ENCODE measurements at places on chromosomes 4 and X. TPM values are rescaled to one million over a fixed set of nuclear protein-coding genes. Genes with fewer than 3 reads are reported as not detected.

Gene PARM1
- polyA plus RNA-seq: 0.05 TPM

Gene NAP1L3
- polyA plus RNA-seq: 0.61 TPM

Gene BEND2
- not detected for polyA plus RNA-seq

Gene ANXA10
- polyA plus RNA-seq: 0.05 TPM

Gene XPNPEP2
- not detected for polyA plus RNA-seq

Gene SMIM31
- polyA plus RNA-seq: not detected

Gene GUCY1B1
- 0.08 TPM for polyA plus RNA-seq

Gene STOX2
- 1.6 TPM for polyA plus RNA-seq

Gene VEGFD
- 0.42 TPM for polyA plus RNA-seq

Gene CTAG2
- not detected for polyA plus RNA-seq

Gene ANK2
- polyA plus RNA-seq: 0.06 TPM

Gene LIMCH1
- 2.4 TPM for polyA plus RNA-seq

DNA sequence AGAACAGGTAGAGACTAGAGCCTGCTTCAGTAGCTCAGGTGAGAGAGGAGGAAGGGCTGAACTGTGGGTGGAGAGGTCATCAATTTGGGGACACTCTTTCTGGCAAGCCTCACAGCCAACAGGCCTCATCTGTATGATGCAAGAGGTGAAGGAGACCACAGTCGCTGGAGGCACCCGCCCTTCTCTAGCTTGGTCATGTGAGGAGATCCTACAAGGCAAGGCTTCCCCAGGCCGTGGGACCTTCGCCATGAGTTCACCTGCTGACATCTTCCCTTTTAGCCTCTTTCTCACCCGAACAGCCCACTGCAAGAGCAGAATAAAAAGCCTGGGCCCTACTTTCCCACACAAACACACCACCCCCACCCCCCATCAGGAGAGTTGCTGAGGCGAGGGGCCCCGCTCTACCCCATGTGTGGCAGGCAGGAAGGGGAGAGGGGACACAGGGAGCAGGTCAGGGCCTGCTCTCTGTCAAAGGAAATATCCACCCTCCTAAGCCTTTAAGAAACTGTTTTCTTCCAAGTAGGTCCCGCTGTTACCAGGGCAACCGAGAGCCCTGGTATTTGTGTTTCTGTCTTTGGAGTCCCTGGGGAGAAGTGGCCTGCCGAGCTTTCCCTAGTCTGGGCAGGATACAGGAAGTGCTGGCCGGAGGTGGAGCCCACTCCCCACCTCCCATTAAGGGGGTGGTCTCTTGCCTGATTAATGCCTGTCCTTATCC is 8.1 kb downstream of the RTL5 start:
- peaks cover 9% of the 10 kb centered on the region for H3K4me1 ChIP-seq
- no peaks in the 10 kb centered on the region for H3K36me3 ChIP-seq
- H3K27me3 ChIP-seq: peaks cover 35% of the 10 kb centered on the region
- DNase-seq: no peak
- no peak overlapping the region for H3K4me3 ChIP-seq
- H3K27ac ChIP-seq: no peak overlapping the region

GRCh38 chr4:85681921-85682320 is 207.0 kb downstream of the ARHGAP24 start:
- no peaks in the 10 kb centered on the region for H3K4me1 ChIP-seq
- no peaks in the 10 kb centered on the region for H3K36me3 ChIP-seq
- H3K27ac ChIP-seq: no peak overlapping the region
- no peak for DNase-seq
- H3K27me3 ChIP-seq: no peaks in the 10 kb centered on the region
- H3K4me3 ChIP-seq: no peak overlapping the region

DNA sequence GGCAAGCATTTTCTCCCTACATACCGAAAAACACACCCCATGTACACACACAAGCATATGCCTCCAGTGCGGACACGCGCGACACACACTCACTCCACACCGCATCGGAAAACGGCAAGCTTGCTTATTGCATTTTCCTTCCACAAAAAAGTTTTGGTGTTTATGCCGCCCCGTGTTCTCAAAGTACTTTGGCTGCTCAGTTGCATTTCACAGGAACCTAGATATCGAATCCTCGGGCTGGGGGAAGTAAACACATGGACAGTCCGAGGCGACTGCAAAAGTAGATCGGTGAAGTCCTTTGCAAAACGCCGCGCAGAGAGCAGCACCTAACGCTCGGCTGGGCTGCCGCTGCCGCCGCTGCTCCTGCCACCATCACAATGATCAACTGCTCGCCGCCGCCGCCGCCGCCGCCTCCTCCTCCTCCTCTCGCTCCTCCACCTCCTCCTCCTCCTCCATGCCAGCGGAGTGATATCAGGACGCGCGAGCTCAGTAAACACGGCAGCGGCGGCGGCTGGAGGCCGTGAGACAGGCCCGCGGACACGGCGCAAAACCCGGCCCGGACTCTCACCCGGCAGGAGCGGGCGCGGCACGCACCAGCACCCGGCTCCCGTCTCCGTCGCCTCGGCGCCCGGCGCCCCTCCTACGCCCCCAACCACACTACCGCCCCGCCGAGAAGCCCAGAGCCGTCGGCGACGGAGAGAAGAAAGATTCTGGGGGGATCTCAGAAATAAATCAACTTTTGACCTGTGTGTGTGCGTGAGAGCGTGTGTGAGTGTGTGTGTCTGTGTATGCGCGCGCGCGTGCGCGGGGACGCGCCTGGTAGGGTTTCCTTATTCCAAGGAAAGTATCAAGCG is at the start of gene MAML3:
Gene MAML3, minus strand, starts transcription at position 467 of the 854 bp plus-strand sequence. CDS start 857 bp downstream, outside the sequence.
- DNase-seq: no peak
- no peaks in the 10 kb centered on the region for H3K36me3 ChIP-seq
- H3K4me3 ChIP-seq: peak within 1 kb of the TSS; percentile 93
- peaks cover 5% of the 10 kb centered on the region for H3K27me3 ChIP-seq

- no peaks in the 10 kb centered on the region for H3K27me3 ChIP-seq
- H3K4me1 ChIP-seq: no peaks in the 10 kb centered on the region
- DNase-seq: no peak
- no peak overlapping the region for H3K27ac ChIP-seq
- no peaks in the 10 kb centered on the region for H3K36me3 ChIP-seq
These were observed 24.5 kb downstream of the IL15 start for GRCh38 chr4:141660880-141661279.

DNA sequence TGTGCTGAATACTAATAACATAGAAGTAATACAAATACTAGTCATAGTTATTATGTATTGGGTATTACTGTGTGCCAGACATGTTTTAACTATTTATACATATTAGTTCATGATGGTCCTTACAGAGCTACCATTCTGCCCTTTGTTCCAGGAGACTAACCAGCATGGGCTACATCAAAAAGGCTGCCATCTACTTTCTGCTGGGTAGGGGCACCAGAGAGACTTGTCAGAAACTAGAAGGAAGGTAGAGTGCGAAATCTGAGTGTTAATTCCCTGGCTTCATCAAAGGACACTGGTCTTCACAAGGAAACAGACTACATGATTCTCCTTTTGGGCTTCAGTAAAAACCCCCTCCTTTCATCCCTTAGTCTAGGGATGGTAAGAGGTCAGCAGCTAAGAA is 347.8 kb downstream of the GBA3 start:
- H3K36me3 ChIP-seq: no peaks in the 10 kb centered on the region
- no peaks in the 10 kb centered on the region for H3K27me3 ChIP-seq
- H3K4me1 ChIP-seq: no peaks in the 10 kb centered on the region
- no peak overlapping the region for H3K27ac ChIP-seq

GRCh38 chr4:13912436-13912925 is 285.0 kb upstream of the BOD1L1 start:
- H3K36me3 ChIP-seq: no peaks in the 10 kb centered on the region
- peaks cover 14% of the 10 kb centered on the region for H3K4me1 ChIP-seq
- DNase-seq: no peak

GRCh38 chrX:153327561-153327960 is 6.0 kb upstream of the PNMA6F start:
- H3K4me1 ChIP-seq: no peaks in the 10 kb centered on the region
- no peaks in the 10 kb centered on the region for H3K36me3 ChIP-seq
- no peaks in the 10 kb centered on the region for H3K27me3 ChIP-seq
- no peak for DNase-seq
- no peak overlapping the region for H3K27ac ChIP-seq

DNA sequence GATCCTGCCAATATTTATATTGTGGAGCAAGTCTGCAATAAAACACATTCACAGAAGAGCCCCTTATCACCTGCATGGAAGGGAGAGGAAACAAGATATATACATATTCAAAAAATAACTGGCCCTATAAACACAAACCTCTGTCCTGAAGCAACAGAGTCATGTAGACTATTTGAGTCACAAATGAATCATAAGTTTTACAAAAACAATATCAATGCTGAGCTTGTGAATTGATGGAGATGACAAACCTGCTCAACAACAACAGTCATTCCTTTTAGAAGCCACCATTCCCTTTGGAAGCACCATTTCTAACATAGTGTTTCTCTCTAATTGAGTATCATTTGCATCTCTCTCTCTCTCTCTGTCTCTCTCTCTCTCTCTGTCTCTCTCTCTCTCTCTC is 313.9 kb downstream of the MID1IP1 start:
- no peak for DNase-seq
- H3K36me3 ChIP-seq: no peaks in the 10 kb centered on the region
- H3K4me3 ChIP-seq: no peak overlapping the region
- H3K27me3 ChIP-seq: no peaks in the 10 kb centered on the region
- H3K4me1 ChIP-seq: peaks cover 4% of the 10 kb centered on the region

GRCh38 chr4:84639145-84639544 is 56.2 kb downstream of the CDS1 start:
- no peaks in the 10 kb centered on the region for H3K27me3 ChIP-seq
- peaks cover 7% of the 10 kb centered on the region for H3K36me3 ChIP-seq
- DNase-seq: no peak

- H3K36me3 ChIP-seq: no peaks in the 10 kb centered on the region
- no peak for DNase-seq
- no peak overlapping the region for H3K27ac ChIP-seq
- peaks cover 46% of the 10 kb centered on the region for H3K27me3 ChIP-seq
These were observed 69.8 kb upstream of the TMEM33 start for GRCh38 chr4:41865306-41865980.

- H3K27me3 ChIP-seq: no peaks in the 10 kb centered on the region
- no peaks in the 10 kb centered on the region for H3K36me3 ChIP-seq
- H3K27ac ChIP-seq: peak overlapping the region; percentile 99
- H3K4me3 ChIP-seq: no peak overlapping the region
- no peak for DNase-seq
- peaks cover 18% of the 10 kb centered on the region for H3K4me1 ChIP-seq
These were observed 47.2 kb downstream of the GRK4 start for GRCh38 chr4:3010577-3010976.

DNA sequence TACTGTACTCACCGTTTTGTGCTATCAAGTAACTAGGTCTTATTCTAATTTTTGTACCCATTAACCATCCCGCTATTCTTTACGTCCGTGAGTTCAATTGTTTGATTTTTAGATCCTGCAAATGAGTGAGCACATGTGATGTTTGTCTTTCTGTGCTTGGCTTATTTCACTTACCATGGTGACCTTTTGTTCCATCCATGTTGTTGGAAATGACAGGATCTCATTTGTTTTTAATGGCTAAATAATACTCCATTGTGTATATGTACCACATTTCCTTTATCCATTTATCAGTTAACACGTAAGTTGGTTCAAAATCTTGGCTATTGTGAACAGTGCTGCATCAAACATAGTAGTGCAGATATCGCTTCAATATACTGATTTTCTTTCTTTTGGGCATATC is 48.3 kb downstream of the USP9X start:
- H3K27me3 ChIP-seq: no peaks in the 10 kb centered on the region
- H3K27ac ChIP-seq: no peak overlapping the region
- peaks cover 10% of the 10 kb centered on the region for H3K36me3 ChIP-seq
- no peak for DNase-seq
- no peaks in the 10 kb centered on the region for H3K4me1 ChIP-seq

DNA sequence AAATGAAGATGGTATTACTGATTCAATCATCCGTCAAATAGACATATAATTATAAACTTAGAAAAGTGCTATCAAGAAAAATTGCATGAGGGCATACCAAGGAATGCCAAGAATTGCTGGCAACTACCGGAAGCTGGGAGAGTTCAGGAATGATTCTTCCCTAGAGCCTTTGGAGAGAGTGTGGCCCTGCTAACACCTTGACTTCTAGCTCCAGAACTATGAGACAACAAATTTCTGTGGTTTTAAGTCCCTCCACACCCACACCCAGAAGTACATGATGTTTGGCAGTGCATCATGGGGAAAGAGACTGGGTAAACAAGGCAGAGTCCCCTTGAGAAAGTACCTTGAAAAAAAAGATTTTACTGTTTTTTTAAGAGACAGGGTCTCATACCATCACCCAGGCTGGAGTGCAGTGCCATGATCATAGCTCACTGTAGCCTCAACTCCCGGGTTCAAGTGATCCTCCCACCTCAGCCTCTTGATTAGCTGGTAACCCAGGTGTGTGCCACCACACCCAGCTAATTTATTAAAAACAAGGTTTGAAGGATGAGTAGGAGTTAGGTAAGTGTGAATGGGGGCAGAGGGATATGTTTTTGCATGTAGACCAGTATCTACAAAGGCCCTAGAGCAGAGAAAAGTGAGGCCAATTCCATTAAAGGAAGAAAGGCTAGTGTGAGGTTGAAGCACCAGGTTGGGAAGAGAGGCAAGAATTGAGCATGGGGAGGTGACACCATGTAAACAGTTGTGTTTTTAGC is 53.1 kb downstream of the GSX2 start:
- H3K36me3 ChIP-seq: no peaks in the 10 kb centered on the region
- peak; percentile 73 for DNase-seq
- no peak overlapping the region for H3K4me3 ChIP-seq
- peak overlapping the region; percentile 78 for H3K27ac ChIP-seq

- H3K36me3 ChIP-seq: peaks cover 3% of the 10 kb centered on the region
- H3K27me3 ChIP-seq: no peaks in the 10 kb centered on the region
- H3K4me1 ChIP-seq: peaks cover 17% of the 10 kb centered on the region
- no peak overlapping the region for H3K27ac ChIP-seq
These were observed 1.5 kb downstream of the CFAP97 start for GRCh38 chr4:185201977-185202962.

DNA sequence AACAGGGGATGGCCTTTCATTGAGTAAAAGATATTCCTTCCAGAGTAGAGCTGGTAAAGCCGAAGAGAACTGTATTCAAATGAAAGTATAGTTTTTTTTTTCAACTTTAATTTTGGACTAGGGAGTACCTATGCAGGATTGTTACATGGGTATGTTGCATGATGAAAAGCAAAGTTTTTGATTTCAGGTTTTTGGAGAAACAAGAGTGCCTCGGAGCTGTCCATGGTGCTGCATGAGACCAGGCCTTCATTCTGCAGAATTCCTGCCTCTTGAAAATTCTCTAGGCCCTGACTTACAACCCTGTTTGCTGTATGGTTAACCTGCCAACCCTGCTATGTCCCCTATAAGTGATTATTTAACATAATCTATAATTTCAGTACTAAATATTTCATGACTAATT is 1065.7 kb upstream of the FTHL17 start:
- DNase-seq: no peak
- H3K27me3 ChIP-seq: no peaks in the 10 kb centered on the region
- H3K27ac ChIP-seq: no peak overlapping the region
- no peak overlapping the region for H3K4me3 ChIP-seq
- H3K4me1 ChIP-seq: no peaks in the 10 kb centered on the region
- no peaks in the 10 kb centered on the region for H3K36me3 ChIP-seq

GRCh38 chr4:93855926-93856325 is 27.4 kb downstream of the ATOH1 start:
- H3K36me3 ChIP-seq: no peaks in the 10 kb centered on the region
- H3K27me3 ChIP-seq: no peaks in the 10 kb centered on the region
- no peak for DNase-seq
- no peak overlapping the region for H3K4me3 ChIP-seq
- H3K4me1 ChIP-seq: no peaks in the 10 kb centered on the region

- peaks cover 3% of the 10 kb centered on the region for H3K4me1 ChIP-seq
- H3K4me3 ChIP-seq: no peak overlapping the region
- no peaks in the 10 kb centered on the region for H3K36me3 ChIP-seq
- DNase-seq: peak; percentile 19
- no peak overlapping the region for H3K27ac ChIP-seq
These were observed 23.5 kb upstream of the SYNPO2 start for GRCh38 chr4:118865091-118865708.

GRCh38 chr4:86895692-86896488 is 3.7 kb upstream of the C4orf36 start:
- no peaks in the 10 kb centered on the region for H3K27me3 ChIP-seq
- H3K27ac ChIP-seq: no peak overlapping the region
- H3K36me3 ChIP-seq: no peaks in the 10 kb centered on the region
- H3K4me3 ChIP-seq: no peak overlapping the region

Data from keratinocyte (primary cell).